ENCODE measurements at places on chromosomes 6 and 20. TPM values are rescaled to one million over a fixed set of nuclear protein-coding genes. Genes with fewer than 3 reads are reported as not detected.

CLPSL1 gene
- not detected for polyA plus RNA-seq

TP53TG5 gene
- not detected for polyA plus RNA-seq

CTCFL gene
- not detected for polyA plus RNA-seq

POU5F1 gene
- polyA plus RNA-seq, result 0.11 TPM

FRK gene
- polyA plus RNA-seq, result 0.02 TPM

TNNC2 gene
- 0.81 TPM for polyA plus RNA-seq

OCSTAMP gene
- not detected for polyA plus RNA-seq

CD83 gene
- polyA plus RNA-seq, result 0.85 TPM

HLA-DQA1 gene
- polyA plus RNA-seq, result not detected

TRDN gene
- not detected for polyA plus RNA-seq

CALHM5 gene
- polyA plus RNA-seq, result 4.4 TPM

SLC22A16 gene
- not detected for polyA plus RNA-seq

DLL1 gene
- 0.53 TPM for polyA plus RNA-seq

DNA sequence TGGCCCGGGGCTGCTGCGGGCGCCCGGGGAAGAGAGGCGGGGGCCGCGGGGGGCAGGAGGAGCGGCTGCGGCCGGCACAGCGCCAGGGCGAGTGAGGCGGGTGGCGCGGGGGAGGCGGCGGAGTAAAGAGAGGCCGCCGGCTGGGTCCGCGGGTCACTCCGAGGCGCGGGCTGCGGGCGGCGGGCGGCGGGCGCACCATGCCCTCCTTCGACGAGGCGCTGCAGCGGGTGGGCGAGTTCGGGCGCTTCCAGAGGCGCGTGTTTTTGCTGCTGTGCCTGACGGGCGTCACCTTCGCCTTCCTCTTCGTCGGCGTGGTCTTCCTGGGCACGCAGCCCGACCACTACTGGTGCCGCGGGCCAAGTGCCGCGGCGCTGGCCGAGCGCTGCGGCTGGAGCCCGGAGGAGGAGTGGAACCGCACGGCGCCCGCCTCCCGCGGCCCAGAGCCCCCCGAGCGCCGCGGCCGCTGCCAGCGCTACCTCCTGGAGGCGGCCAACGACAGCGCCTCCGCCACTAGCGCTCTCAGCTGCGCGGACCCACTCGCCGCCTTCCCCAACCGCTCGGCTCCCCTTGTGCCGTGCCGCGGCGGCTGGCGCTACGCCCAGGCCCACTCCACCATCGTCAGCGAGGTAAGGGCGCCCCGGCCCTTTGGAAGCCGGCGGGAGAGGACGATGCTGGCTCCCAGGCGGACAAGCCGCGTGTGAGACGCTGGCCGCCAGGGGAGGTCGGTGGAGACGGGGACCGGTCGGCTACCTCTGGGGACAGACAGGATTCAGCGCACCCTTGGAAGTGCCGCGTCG lies at the start of gene SLC22A3:
Gene SLC22A3 (plus strand): TSS at position 156 of the 797 bp plus-strand sequence. CDS start 42 bp downstream, at position 198.
- no peak for DNase-seq

- DNase-seq, result no peak
These were observed 372.7 kb upstream of the CITED2 start for GRCh38 chr6:139747154-139747553.

GRCh38 chr6:24517659-24518543 lies 23.1 kb downstream of the ALDH5A1 start:
- DNase-seq, result no peak

GRCh38 chr20:47189060-47189459 lies 167.4 kb downstream of the ZMYND8 start:
- no peak for DNase-seq

GRCh38 chr20:57400821-57401564 lies 9.8 kb downstream of the RBM38 start:
- no peak for DNase-seq

- DNase-seq, result no peak
These were observed 1011.0 kb downstream of the EYS start for GRCh38 chr6:64696053-64696452.

GRCh38 chr6:157538168-157538567 lies 157.2 kb downstream of the ZDHHC14 start:
- DNase-seq, result no peak

GRCh38 chr6:137874204-137875057 lies 7.4 kb downstream of the TNFAIP3 start:
- no peak for DNase-seq

- DNase-seq, result no peak
These were observed 1.6 kb downstream of the TENT5A start for GRCh38 chr6:81750681-81751387.

- DNase-seq, result no peak
These were observed 129.8 kb downstream of the PREX1 start for GRCh38 chr20:48697845-48698491.

DNA sequence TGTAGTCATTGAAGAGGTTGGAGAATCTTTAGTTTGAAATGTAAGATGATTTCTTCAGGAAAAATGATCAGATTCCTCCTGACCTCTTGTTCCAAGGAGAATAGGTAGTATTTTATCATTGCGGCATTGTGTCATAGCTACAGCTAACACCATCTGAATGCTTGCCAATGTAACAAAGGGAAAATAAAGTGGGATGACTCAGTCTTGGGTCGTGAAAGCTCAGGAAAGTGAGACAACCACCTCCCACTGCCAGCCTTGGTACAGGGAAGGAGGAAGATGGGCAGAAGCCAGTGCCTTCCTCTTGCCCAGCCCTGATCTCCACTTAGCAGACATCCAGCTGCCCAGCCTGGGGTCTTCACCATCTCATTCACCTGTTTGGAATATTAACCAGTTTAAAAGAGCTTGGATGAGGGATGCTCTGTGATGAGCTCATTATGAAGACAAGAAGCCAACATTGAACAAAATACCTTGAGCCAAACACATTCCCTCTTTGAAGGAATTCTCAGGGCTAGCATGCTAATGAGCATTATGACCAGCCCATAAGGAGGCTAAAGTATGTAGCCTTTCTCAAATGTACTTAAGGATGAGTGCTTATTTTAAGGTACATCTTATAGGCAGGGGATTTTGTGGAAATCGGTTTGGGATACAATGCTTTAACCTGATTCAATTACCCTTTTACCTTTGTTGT lies 40.0 kb upstream of the APCDD1L start:
- peak; percentile 49 for DNase-seq

DNA sequence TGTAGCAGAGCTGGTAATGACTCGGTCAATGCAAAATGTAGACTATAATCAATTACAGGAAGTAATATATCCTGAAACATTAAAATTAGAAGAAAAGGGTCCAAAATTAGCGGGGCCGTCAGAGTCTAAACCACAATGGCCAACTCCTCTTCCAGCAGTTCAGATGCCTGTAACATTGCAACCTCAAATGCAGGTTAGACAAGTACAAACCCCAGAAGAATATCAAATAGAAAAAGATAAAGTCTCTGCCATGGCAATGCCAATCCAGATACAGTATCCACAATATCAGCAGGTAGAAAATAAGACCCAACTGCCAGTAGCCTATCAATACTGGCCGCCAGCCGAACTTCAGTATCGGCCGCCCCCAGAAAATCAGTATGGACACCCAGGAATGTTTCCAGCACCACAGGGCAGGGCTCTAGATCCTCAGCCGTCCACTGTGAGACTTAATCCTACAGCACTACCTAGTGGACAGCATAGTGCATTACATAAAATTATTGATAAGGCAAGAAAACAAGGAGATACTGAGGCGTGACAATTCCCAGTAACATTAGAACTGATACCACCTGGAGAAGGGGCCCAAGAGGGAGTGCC lies 158.4 kb downstream of the GPX5 start:
- no peak for DNase-seq

DNA sequence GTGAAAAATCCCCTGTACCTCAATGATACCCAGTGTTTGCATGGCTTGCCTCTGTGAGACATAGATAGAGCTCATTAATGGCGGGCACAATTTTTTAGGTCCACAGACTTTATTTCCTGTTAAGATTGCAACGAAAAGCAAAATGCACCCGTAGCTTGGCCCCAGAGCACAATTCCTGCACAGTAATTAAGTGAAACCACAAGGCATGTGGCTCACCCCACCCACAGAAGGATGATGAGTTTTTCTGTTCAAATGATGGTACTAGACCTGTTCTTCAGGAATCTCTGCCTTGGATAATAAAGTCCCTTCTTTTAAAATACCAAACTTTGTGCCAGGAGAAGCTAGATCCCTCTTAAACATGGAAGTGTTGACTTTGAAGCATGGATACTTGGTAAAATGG lies 738.1 kb downstream of the QKI start:
- no peak for DNase-seq

DNA sequence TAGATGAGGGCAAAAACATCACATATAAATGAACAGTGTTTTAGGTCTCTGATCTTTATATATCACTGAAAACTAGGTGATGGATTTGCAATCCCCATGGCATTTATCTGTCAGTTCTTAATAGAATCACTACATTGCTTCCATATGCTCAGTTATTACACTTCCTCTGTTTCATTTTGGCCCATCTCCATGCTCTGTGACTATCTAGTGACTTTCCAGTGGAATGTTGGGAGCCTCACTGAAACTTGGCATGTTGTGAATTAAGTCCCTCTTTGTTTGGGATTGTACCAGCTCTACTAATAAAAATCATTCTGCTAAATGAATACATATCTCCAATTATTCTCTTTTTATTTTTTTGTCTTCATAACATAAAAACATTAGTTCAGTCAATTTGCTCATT lies 226.1 kb upstream of the CEP162 start:
- DNase-seq, result no peak

DNA sequence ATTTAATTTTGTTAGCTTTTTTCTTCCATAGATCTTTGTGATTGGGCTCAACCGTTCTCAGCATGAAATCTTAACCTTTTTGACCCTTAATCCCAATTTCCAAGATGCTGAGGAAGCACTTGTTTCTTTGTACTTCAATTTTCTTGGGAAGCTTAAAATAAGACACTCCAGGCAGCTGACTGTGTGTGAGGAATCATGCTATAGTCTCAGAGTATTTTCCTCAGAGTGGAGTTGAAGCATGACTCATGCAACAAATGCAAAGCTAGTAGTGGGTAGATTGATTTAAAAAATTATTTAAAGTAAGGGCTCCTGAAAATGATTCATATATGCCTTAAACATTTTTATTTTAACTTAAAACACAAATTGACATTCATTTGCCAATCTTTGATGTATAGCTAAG lies 168.7 kb downstream of the BTBD3 start:
- DNase-seq, result no peak

DNA sequence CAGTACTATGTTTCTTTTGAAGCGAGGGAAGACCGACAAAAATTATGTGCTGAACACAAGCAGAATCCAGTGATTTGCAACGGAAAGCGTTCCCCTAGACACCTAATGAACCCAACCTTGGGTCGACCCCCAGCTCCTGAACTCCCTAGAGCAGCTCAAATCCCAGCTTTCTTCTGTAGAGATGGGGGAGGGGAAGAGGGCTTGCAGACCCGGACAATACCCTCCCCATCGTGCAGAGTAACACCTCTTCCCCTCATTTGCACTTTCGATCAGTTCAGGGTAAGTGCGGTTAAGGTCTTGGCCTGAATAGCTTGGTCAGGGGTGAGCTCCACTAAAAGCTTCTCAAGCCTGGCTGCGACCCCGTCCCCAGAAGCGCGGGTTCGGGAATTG lies 404 bp downstream of the CEP162 start:
- no peak for DNase-seq

DNA sequence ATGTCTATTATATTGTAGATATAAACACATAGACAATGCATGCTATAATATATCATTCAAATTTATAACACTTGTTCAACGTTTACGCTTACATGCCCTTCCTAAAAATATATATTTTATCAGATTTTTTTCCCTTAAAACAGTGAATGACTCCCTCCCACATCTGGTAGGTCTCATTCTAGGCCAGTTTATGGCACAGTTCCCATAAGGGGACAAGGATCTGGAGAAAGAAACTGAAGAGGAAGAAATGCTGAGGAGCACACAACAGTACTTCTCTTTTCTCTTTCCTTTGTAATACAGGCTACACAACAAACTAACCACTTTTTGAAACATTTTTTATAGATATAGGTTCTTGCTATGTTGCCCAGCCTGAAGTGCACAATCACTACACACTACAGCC lies 48.6 kb upstream of the RCAN2 start:
- no peak for DNase-seq

DNA sequence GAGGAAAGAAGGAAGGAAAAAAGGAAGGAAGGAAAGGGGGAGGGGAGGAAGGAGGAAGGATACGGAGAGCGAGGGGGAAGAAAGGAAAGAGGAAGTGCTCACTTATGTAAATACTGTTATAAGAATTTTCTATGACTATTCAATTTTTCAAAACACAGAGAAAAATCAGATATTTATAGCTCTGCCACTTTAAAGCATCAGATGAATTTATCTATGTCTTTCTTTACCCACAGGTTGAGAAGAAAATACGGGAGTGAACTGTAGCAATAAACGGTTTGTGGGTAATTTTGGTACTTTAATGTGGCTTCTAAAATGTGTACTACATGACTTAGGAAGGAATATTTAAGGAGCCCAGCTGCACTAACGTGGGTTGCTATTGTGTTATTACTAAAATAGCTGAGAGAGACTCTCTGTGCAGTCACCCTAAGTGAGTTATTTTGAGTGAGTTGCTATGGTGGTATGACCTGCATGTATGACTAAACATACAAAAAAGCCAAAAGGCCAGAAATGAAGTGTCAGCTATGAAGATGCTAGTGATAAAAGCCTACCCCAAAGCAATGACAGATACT lies 225.5 kb downstream of the SOD2 start:
- peak; percentile 27 for DNase-seq

- no peak for DNase-seq
These were observed 334.1 kb upstream of the KCNQ5 start for GRCh38 chr6:72287801-72288200.

GRCh38 chr20:36542516-36543183 lies 1.3 kb downstream of the MYL9 start:
- no peak for DNase-seq

DNA sequence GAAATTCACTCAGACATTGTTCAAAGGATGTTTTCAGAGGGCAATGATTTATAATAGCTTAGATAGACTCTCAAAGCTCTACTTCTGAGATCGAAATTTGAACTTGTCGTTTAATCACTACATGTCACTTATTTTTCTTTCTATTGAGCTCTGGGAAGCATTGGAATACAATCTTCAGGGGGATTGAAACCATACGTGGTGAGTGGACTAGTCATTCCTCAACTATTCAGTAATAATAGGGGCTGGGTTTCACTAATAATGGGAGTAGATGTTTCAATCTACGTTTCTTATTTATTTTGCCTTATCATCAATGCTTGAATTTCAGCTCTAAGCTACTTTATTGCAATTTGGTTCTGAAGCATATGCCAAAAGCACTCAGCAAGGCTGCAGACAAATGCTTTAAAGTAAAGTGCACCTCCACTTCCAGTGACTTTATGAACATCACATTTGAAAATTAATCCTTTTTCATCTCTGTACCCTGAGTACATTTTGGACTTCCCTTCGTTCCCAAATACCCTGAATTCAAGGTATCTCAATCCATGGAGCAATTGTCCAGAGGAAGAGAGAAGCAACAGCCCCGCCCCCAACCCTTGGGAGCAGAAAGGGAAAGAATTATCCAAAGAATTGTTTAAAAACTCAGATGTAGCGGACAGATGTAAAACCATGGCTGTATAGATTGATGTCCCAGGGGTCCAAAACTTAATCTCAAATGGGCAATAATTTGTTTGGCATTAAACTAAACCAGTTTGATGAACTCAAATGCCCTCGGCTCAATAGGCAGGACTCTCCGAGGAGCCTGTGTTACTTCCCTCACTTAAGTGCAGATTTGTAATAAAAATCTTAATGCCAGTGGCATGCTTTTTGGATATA lies 68.1 kb downstream of the HFE start:
- DNase-seq, result no peak

GRCh38 chr6:140779991-140780596 lies 1352.6 kb upstream of the GJE1 start:
- no peak for DNase-seq

GRCh38 chr6:70210462-70210861 lies 92.4 kb downstream of the COL9A1 start:
- DNase-seq, result no peak

- no peak for DNase-seq
These were observed 10.2 kb downstream of the TRIM10 start for GRCh38 chr6:30150671-30151395.

All from BJ (cell line).